Fibroblast of lung (primary cell): ENCODE measurements at places on chromosomes 7 and 10. TPM values are rescaled to one million over a fixed set of nuclear protein-coding genes. Genes with fewer than 3 reads are reported as not detected.
A peak's percentile ranks its signal among the peaks of the same experiment; 100 is the strongest.

GRCh38 chr7:45923818-45924217 lies 2.7 kb upstream of the IGFBP3 start:
- no peak for DNase-seq
- H3K36me3 ChIP-seq, result no peaks in the 10 kb centered on the region
- no peak overlapping the region for H3K4me3 ChIP-seq
- peaks cover 13% of the 10 kb centered on the region for H3K4me1 ChIP-seq
- no peak overlapping the region for H3K27ac ChIP-seq

Gene SYNPO2L
- total RNA-seq, result under 0.01 TPM in 1 of 2 replicates, not detected in the other

DNA sequence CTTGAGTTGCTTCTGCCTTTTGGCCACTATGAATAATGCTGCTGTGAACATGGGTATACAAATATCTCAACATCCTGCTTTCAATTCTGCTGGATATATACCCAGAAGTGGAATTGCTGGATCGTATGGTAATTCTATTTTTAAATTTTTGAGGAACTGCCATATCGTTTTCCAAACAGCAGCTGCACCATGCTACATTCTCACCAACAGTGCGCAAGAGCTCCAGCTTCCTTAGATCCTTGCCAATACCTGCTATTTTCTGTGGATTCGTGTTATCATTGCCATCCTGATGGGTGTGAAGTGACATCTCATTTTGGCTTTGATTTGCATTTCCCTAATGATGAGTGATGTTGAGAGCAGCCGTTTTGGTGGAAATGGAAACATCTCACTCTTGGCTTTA lies 26.7 kb downstream of the FRMD4A start:
- H3K27me3 ChIP-seq, result peaks cover 37% of the 10 kb centered on the region
- H3K4me3 ChIP-seq, result no peak overlapping the region
- no peak for DNase-seq
- H3K4me1 ChIP-seq, result no peaks in the 10 kb centered on the region
- H3K27ac ChIP-seq, result no peak overlapping the region

- H3K36me3 ChIP-seq, result no peaks in the 10 kb centered on the region
- H3K4me3 ChIP-seq, result no peak overlapping the region
- H3K4me1 ChIP-seq, result no peaks in the 10 kb centered on the region
- DNase-seq, result peak; percentile 71
- no peaks in the 10 kb centered on the region for H3K27me3 ChIP-seq
These were observed 52.6 kb upstream of the TMEM106B start for GRCh38 chr7:12158334-12159060.

Gene GRM8
- total RNA-seq, result not detected in 2 replicates

DNA sequence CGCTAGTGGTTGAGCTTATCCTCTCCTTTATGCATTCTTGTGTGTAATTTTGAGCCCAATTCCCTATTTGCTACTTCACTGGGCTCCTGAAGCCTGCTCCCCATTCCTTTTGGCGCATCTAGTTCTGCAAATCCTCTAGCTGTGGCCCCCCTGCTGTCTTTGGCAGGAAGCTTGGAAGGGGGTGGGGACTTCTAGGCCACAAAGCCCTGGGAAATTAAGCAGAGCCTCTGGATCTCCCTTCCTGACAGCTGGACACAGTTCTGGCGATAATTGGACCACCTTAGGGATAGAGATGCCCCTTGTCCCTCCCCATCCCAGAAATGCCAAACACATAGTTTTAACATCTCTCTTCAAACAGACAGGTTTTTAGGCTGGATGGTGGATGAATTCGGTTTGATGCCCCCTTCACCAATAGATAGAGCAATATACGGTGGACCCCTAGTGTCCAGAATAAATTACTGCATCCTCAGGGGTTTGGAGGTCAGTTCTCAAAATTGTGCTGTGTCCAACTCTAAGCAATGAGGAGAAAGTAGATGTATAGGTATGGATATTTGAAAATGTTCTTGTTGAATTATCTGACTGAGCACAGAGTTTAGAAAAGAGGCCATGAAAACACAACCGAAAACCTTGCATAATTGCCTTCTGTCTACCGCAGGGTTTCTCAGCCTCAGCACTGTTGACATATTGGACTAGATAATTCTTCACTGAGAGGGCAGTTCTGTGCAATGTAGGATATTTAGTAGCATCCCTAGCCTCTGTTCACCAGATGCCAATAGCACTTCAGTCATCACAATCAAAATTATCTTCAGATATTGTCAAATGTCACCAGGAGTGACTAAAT lies 75.5 kb downstream of the PAPSS2 start:
- peak; percentile 45 for DNase-seq
- H3K27ac ChIP-seq, result no peak overlapping the region
- peaks cover 2% of the 10 kb centered on the region for H3K36me3 ChIP-seq

DNA sequence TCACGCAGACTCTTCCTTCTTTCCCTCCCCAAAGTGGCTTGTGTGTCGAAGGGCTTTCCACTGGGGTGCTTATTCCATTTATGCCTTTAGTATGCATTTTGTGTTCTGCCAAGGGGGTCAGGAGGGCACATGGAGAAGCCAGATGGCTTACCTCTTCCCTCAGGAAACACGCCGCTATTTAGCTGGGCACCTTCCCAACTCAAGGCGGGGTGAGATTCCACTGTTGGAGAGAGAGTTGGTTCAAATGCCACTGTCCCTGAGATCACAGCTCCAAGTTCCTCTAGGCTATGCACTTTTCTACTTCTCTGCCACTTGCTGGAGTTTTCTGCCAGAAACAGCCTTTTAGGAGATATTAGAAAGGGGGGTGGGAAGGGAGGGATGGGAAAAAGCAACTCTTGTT lies 1091.8 kb downstream of the LRMDA start:
- H3K27ac ChIP-seq, result no peak overlapping the region
- H3K4me1 ChIP-seq, result no peaks in the 10 kb centered on the region
- no peaks in the 10 kb centered on the region for H3K36me3 ChIP-seq

GRCh38 chr7:135147899-135148721 lies at the start of gene TMEM140:
Gene TMEM140, plus strand, starts transcription at chr7:135148072. Its CDS starts 16,370 bp downstream, at chr7:135164442.
- DNase-seq, result no peak
- H3K27me3 ChIP-seq, result no peaks in the 10 kb centered on the region
- H3K36me3 ChIP-seq, result no peaks in the 10 kb centered on the region
- peak within 1 kb of the TSS; percentile 90 for H3K27ac ChIP-seq
- no peaks in the 10 kb centered on the region for H3K4me1 ChIP-seq
- peak within 1 kb of the TSS; percentile 34 for H3K4me3 ChIP-seq
